ENCODE measurements at places on chromosomes 7 and 10. TPM values are rescaled to one million over a fixed set of nuclear protein-coding genes. Genes with fewer than 3 reads are reported as not detected.

DNA sequence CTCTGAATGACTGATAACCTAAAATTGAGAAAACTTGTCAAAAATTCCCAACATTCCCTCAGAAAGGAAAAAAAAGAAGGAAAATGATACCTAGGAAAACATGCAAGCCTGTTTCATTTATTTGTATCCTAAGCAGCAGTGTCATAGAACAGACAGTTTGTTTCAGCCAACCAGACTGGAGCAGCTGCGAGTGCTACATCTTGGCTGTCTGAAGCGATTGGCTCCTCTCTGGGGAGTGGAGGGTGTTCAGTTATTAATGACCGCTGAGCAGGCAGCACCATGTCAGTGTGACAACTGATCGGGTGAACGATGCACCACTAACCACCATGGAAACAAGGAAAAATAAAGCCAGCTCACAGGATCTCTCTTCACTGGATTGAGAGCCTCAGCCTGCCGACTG is at the start of gene LRRN3:
LRRN3 (plus strand) TSS at position 282 of the 400 bp plus-strand sequence. CDS start 31,646 bp downstream, outside the sequence.
- H3K4me3 ChIP-seq, result no peak within 1 kb of the TSS
- no peak within 1 kb of the TSS for H3K27ac ChIP-seq
- H3K36me3 ChIP-seq, result no peaks in the 10 kb centered on the region
- H3K27me3 ChIP-seq, result no peaks in the 10 kb centered on the region

- no peak overlapping the region for H3K4me3 ChIP-seq
- DNase-seq, result no peak
- H3K4me1 ChIP-seq, result no peaks in the 10 kb centered on the region
- H3K27ac ChIP-seq, result no peak overlapping the region
- H3K27me3 ChIP-seq, result no peaks in the 10 kb centered on the region
Measured at GRCh38 chr7:41738806-41739205, 35.9 kb upstream of the INHBA start.

The SLC39A12 gene
- total RNA-seq, result not detected

GRCh38 chr7:73387908-73388414 is 45.6 kb upstream of the FZD9 start:
- H3K27me3 ChIP-seq, result no peaks in the 10 kb centered on the region
- DNase-seq, result no peak
- H3K36me3 ChIP-seq, result no peaks in the 10 kb centered on the region
- H3K4me3 ChIP-seq, result no peak overlapping the region
- no peaks in the 10 kb centered on the region for H3K4me1 ChIP-seq
- no peak overlapping the region for H3K27ac ChIP-seq

DNA sequence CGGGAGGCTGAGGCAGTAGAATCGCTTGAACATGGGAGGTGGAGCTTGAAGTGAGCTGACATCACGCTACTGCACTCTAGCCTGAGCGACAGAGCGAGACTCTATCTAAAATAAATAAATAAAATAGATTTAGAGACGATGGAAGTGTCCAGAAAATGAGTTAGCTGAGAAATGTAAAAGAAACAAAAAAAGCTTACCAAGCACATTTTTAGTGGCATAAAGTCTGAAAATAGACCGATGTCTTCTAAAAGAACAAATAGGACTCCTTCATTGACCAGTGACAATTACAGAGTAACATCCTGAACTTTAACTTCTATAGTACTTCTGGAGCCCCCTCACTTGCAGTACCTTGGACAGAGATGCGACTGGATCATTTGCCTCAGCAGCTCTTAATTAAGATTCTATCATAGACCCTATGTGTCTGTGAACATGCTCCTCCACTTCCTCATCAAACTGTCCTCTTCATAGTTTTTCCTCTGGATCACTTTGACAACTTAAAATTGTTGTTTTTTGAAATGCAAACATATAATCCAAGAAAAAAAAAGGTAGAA is 25.2 kb upstream of the SRPK2 start:
- no peaks in the 10 kb centered on the region for H3K27me3 ChIP-seq
- no peaks in the 10 kb centered on the region for H3K4me1 ChIP-seq
- H3K27ac ChIP-seq, result no peak overlapping the region

DNA sequence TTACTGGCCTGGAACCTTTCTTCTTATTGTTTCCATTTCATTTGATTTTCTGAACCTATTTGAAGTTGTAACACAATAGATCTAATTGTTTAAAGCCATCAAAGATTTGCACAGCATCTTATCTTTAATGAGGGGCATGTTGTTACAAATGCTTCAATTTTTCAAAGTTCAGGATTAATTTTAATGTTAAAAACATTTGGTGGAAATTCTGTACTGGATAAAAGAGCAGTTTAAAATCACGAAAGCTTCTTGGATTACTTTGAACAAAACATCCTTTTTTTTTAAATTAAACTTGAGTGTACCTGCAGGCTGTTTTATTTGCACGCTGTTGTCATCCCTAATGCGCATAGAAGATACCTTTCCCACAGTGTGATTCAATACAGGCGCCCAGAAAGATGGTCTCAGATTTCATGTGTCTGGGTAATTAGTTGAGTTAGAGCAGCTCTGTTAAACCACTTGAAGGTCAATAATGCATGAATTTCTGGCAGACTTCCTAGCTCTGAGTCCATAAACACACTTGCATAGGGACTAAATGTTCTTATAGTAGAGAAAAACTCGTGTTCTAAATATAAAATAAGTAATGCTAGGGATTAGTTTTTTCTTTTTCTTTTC is 29.3 kb upstream of the DDX50 start:
- H3K4me1 ChIP-seq, result no peaks in the 10 kb centered on the region
- H3K27ac ChIP-seq, result no peak overlapping the region
- no peaks in the 10 kb centered on the region for H3K27me3 ChIP-seq
- DNase-seq, result no peak
- H3K4me3 ChIP-seq, result no peak overlapping the region

DNA sequence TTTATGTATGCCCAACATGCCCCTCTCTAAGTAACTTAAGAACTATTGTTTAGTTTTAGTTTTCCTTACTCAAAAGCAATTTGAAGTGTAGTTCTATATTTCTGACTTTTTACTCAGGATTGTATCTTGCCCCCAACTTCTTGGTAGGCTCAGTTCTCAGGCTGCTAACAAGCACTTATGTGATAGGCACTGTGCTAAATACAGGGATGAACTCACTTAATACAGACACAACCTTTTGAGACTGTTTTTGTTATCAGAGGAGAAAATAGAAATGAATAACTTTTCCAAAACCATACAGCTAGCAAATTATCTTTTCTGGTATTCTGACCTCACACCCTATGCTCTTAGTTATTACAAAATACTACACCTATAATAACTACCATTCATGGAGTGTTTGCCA is 16.3 kb downstream of the TAX1BP1 start:
- H3K27ac ChIP-seq, result no peak overlapping the region
- no peaks in the 10 kb centered on the region for H3K4me1 ChIP-seq
- no peak overlapping the region for H3K4me3 ChIP-seq
- H3K36me3 ChIP-seq, result peaks cover 9% of the 10 kb centered on the region
- no peak for DNase-seq
- H3K27me3 ChIP-seq, result no peaks in the 10 kb centered on the region

DNA sequence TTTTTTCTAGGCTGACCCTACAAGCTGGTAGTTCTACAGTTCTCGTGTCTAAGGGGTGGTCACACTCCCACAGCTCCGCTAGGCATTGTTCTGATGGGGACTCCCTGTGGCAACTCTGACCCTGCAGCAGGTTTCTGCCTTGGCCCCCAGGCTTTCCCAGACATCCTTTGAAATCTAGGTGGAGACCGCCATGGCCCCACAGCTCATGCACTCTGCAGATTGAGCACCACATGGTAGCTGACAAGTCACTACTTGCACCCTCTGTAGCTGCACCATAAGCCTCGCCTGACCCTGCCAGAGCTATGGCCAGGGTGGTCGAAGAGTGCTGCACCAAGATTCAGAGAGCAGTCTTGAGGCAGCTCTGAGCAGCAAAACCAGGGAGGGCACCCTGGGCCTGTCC is 275.6 kb downstream of the LHFPL3 start:
- no peak for DNase-seq
- H3K4me3 ChIP-seq, result no peak overlapping the region
- H3K36me3 ChIP-seq, result no peaks in the 10 kb centered on the region
- no peak overlapping the region for H3K27ac ChIP-seq
- H3K27me3 ChIP-seq, result no peaks in the 10 kb centered on the region

The RBM20 gene
- 0.79 TPM for total RNA-seq

DNA sequence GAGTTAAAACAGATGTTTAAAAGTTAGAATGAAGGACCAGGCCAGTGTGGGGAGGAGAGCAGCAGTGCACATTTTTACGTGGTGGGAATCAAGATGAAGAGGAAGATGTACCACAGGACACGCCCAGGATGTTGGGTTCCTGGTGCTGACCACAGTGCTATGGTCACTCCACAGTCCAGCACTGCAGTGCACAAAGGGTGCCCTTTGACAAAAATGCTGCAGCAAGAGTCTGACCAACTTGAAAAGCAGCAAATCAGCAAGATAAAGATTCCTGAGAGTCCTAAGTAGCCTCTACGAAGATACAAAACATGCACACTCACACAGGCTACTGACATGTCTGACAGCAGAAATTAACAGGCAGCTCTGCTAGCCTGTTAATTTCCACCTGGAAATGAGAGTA is 107.1 kb downstream of the PIP4K2A start:
- no peak for DNase-seq
- no peak overlapping the region for H3K27ac ChIP-seq
- H3K27me3 ChIP-seq, result no peaks in the 10 kb centered on the region
- no peaks in the 10 kb centered on the region for H3K4me1 ChIP-seq

The HECTD2 gene
- 5.0 TPM for total RNA-seq

DNA sequence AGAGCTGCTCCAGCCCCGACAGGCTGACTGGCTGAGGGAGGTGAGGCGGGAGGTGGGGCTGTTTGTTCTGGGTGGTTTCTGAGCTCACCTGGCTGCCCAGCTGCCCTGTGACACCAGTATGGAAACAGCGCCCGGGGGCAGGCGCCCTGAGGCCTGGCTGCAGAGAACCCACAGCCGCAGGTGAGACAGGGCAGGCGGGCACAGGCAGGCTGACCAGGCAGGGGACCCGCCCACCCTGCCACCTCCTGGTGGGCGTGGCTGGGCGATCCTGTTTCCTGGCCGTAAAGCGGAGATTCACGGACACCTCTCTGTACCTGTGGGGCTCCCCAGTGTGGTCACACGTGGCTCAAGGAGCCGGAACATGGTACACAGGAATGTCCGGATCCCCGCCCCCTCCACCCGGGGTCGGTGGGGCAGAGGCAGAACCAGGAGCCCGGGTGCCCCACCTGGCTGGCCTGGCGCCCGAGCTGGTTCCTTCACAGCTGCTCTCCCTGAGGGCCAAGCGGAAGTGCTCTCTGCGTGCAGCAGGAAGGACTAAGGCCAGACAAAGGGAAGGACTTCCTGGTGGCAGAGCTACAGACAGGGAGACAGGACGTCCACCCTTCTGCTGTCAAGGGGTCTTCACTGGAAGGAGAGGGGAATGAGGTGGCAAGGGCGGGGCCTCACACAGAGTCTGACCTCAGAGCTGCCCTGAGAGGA is 3.9 kb downstream of the MICALL2 start:
- no peaks in the 10 kb centered on the region for H3K27me3 ChIP-seq
- peaks cover 21% of the 10 kb centered on the region for H3K4me1 ChIP-seq
- H3K4me3 ChIP-seq, result peak overlapping the region; percentile 20

DNA sequence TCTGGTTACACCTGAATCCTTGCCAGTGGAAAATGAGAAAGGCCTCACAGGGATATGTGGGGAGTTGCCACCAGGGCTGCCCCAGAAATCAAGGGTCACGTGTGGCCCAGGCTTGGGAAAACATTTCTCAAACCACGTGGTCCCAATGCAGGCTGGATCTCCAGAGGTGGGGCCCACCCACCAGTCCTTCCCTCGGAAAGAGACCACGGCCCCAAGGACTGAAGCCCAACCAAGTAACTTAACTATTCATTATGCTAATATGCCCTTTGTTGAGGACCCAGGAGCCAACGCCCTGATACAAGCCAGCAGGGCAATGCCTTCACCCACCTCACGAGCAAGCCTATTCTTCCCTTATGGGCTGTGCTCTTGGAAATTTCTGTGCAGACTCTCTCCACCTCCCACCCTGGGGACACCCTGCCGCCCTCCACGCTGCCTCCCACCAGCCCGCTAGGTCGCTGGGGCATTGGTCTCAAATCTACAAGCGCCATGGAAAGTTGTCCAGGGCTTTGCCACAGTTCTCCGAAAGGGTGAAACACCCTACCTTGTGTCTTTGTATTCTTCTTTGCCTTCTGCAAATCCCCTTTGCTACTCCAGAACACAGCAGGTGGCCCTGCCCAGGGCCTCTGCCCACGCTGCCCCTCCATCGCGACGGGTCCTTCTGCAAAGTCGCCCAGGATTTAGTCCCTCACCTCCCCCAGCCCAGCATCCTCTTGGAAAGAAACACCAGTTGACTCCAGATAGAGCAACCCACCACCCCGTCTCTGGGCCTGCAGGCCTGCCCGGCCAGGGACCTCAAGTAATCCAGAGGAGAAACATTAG is 8.8 kb downstream of the TNS3 start:
- H3K27me3 ChIP-seq, result no peaks in the 10 kb centered on the region
- no peak overlapping the region for H3K4me3 ChIP-seq

The ANKRD61 gene
- total RNA-seq, result not detected

DNA sequence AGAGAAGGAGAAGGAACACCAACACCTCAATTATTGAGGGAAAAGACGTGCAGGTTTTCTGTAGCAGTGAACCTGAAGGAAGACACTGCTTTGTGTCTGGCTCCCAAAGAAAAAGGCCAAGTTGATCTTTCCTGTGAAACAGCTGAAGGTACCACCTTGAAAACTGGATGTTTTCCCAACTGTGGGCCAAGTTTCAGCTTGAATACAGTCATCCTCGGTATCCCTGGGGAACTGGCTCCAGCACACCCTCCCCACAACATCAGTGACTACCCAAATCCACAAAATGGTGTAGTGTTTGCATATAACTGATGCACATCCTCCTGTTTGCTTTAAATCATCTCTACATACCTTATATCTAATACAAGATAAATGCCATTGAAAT is 297.0 kb upstream of the PITRM1 start:
- no peak for DNase-seq
- H3K27me3 ChIP-seq, result no peaks in the 10 kb centered on the region
- no peaks in the 10 kb centered on the region for H3K36me3 ChIP-seq
- peaks cover 5% of the 10 kb centered on the region for H3K4me1 ChIP-seq

- H3K27me3 ChIP-seq, result no peaks in the 10 kb centered on the region
- no peak overlapping the region for H3K4me3 ChIP-seq
- H3K4me1 ChIP-seq, result no peaks in the 10 kb centered on the region
Measured at GRCh38 chr7:157691586-157692459, 355.0 kb downstream of the DNAJB6 start.

DNA sequence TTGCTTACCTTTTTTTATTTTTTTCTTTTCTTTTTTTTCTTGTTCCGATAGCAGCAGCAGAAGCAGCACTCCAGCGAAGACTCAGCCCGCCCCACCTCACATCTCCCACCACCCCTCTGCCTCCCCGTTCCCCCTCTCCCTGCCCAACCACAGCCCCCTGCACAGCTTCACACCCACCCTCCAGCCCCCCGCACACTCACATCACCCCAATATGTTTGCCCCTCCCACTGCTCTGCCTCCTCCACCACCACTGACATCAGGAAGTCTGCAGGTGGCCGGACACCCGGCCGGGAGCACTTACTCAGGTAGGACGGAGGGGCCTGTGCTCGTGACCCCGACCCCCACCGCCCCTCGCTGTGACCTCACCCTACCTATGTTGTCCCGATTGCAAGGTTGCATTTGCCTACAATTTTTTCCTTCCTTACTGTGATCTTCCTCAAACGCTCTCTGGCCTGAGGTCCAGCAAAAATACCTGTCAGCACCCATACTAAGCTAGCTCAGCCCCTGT is 367.2 kb upstream of the GALNT17 start:
- H3K27me3 ChIP-seq, result no peaks in the 10 kb centered on the region
- H3K36me3 ChIP-seq, result no peaks in the 10 kb centered on the region
- H3K4me3 ChIP-seq, result no peak overlapping the region
- DNase-seq, result no peak

Data from pancreas (tissue), 10 donors.